Right kidney (tissue), 9 donors: ENCODE measurements at places on chromosomes 12 and 14.

DNA sequence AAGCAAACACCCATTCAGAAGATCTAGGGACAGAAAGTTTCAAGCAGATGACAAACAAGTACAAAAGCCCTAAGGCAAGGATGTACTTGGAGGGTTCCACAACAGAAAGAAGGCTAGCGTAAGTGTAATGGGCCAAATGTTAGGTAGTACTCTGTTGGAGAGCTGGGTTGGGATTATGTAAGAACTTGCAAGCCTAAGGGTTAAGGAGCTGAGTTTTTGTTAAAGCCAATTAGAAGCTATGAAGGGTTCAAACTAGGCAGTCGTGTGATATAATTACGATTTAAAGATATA is 41.4 kb downstream of the HECTD1 start:
- DNase-seq: no peak

DNA sequence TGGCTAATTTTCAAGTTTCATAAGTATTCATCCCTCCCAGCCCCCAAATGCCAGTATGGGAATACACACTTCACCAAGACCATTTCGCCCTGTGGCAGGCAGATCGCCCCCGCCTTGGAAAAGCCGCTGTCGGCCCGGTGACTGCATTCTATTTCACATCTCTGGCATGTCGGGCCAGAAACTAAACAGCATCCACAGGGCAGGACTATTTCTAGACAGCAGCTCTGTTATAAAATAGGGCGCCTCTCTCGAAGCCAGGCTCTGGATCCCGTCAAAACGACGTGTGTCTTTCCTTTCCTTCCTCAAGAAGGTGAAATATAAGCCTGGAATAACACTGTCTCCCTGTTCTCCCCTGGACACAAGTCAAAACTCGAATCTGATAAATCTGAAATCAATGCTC is 56.8 kb downstream of the GSC start:
- no peak for DNase-seq

- DNase-seq: no peak
These were observed 870.6 kb downstream of the NRXN3 start for GRCh38 chr14:79040790-79041189.

GRCh38 chr12:131133015-131133905 is 179.6 kb downstream of the ADGRD1 start:
- DNase-seq: no peak

GRCh38 chr12:1948883-1949282 is 30.4 kb upstream of the CACNA2D4 start:
- no peak for DNase-seq

GRCh38 chr14:64303471-64303917 is 9.3 kb upstream of the ESR2 start:
- peak; percentile 18 for DNase-seq

DNA sequence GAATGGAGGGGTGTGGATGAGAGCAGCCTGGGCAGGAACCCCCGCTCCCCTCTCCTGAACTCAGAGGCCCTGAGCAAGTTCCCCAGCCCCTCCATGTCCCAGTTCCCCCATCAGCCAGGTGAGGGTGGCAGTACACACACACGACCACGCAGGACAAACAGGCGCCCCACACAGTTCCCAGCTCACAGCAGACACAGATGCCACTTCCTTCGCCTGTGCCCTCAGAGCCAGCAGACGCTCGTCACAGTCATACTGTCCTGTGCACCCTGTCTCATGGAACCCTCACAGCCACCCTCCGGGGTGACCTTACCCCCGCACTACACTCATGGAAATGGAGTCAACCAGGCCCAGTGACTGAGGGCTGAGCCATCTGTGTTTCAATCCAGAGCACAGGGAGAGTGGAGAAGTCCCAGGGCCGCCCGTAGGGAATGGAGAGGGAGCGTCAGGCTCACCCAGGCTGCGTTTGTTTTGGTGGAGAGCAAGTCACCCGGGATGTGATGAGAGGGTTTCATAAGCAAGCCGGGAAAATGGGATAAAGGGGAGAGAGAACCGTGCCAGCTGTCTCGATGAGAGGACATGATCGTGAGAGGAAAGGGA is 47.5 kb upstream of the DYNC1H1 start:
- no peak for DNase-seq

DNA sequence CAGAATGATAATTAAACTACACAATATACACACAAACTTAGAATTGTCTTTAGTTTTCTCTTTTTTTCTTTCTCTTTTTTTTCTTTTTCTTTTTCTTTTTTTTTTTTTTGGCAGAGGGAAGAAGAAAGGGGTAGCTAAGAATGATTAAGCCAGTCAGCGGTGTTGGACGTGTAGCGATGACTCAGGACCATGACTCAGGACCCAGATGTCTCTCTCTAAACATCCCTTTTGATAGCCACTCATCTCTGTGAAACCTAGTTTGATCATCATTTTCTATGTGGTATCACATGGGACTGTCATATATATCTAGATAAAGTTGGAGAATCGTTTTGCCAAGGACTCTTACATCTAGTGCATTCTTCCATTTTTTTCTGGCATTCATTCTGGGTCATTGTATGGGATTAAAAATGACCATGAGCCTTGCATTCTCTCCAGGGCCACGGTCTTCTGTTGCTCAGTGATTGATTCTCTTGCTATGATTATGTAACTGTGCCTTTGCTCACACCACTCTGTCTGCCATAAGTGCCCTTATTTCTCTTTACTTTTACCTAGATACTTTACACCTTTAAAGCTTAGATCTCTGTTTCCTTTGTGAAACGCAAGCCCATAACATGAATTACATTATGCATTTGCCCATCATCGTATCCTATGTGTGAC is 26.6 kb upstream of the NRXN3 start:
- DNase-seq: no peak

- no peak for DNase-seq
These were observed 41.9 kb upstream of the ZFP36L1 start for GRCh38 chr14:68834816-68835215.

GRCh38 chr12:130619385-130620001 is 96.6 kb downstream of the RIMBP2 start:
- DNase-seq: no peak

DNA sequence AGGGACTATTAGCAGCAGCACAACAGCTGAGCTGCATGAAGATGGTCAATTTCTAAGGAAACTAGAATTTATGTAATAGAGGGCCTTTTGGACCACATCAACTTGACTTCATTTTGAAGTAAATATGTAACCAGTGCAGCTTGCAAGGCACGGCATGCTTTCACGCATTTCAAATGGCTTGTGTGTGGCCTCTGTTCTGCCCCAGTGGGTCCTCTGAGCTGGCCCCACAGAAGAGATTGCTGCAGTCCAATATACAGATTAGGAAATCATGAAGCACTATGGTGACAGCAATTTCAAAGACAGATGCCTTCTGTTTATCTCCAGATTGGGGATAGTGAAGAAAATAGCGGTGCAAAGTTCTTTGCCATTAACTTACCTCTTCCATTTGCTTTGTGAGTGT is 101.4 kb downstream of the PDZRN4 start:
- no peak for DNase-seq

DNA sequence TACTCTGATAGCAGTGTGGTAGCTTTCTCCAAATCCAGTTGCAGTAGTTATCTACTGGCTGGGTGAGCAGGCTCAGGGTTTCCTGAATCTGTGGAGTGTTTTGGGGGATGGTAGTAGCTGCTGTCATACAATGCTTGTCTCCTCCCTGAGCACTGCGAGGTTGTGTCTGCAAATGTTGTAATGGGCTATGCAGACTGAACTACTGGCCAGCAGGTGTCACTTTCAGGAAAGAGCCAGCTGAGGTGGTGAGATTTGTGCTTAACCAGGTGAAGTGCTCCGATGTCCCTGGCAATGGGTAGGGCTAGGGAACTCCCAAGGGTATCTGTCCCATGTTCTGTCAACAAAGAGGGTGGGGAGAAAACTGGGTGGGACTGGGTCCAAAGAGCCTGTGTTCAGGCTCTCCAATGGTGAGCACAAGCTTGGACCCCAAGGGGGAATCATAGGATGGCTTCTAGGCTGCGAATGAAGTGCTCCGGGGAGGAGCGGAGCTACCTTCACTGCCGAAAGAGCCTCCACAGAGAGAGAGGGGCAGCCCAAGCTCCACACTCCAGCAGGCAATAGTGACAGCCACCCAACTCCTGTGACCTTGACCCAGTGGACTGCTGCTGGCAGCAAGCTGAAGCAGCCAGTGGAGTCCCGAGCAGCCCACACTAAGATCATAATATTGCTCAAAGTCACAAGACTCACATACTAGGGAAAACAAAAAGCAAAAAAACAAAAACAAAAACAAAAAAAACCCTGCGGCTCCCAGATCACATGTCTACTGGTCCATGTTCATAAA is 1324.0 kb upstream of the USP15 start:
- DNase-seq: no peak

GRCh38 chr12:65275627-65276026 is 2.9 kb upstream of the MSRB3 start:
- no peak for DNase-seq

DNA sequence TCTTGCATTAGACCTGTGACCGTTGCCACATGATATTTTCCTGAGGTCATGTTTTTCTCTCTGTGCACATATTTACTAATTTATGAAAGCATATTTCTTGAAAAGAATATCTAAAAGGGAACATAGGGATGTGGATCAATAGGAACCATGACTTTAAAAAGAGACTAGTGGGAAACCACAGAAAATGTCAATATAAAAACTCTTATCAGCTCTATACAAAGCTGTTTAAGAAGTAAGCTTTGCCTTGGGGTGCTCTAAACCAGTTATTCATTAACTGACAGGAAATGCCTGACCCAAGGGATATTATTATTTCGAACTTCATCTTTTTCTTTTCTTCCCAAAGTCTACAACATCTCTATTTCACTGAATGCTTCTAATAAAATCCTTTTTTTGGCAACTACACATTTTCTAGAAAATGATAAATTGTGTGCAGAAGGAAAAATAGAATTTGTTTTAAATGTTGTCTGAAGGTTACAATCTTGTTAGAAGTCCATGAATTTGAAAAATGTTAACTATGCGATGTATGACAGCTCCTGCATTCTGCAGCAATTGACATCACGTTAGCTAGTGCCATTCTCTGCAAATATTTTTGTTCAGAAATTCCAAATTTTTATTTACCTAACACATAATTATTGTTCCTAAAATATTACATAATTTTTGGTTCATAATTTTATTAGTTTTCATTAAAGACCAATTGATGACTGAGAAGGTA is 345.0 kb downstream of the SLC16A7 start:
- DNase-seq: no peak

DNA sequence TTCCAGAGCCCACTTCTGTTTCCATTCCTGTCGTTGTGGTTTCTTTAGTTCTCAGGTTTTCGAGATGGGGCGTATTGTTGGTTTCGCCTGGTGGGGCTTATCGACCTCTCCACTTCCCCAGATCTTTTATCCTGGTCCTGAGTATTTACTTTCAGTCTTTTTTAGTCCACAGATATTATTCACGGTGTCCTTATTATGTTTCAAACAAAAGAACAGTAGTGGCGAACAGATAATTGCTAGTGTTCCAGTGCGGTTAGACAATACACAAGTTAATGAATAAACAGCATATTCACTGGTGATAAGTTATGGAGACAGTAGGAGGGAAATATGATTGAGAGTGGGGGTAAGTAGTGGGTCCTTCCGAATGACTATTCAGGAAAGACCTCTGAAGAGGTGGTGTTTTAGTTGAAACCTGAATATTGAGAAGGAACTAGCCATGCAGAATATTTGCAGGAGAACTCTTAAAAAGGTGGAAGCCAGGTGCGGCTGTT is 668 bp downstream of the TMEM260 start:
- DNase-seq: no peak

GRCh38 chr14:24113801-24114531 is 611 bp upstream of the DCAF11 start:
- DNase-seq: peak; percentile 94

DNA sequence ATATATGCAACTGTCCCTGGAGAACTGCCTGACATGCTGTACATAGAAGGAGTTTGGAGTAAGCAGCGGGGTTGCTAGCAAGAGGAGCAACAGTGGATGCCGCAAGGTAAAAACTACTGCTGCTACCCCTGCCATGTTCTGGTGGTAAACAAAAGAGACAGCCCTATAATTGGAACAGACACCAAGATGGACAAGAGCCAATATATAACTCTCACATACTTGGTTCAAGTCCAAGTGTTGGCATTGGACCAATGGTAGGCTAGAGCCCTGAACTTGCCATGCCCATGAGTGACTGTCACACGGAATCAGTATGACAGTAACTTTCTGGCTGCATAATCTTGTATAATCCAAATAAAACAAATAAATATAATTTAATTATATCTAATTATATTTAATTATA is 13.7 kb downstream of the ATXN7L3B start:
- no peak for DNase-seq

GRCh38 chr12:28268608-28269229 is 78.5 kb downstream of the CCDC91 start:
- DNase-seq: no peak

GRCh38 chr12:125092108-125092871 is 27.1 kb downstream of the AACS start:
- DNase-seq: no peak

GRCh38 chr12:132622437-132623071 is 4.0 kb downstream of the P2RX2 start:
- peak; percentile 63 for DNase-seq

DNA sequence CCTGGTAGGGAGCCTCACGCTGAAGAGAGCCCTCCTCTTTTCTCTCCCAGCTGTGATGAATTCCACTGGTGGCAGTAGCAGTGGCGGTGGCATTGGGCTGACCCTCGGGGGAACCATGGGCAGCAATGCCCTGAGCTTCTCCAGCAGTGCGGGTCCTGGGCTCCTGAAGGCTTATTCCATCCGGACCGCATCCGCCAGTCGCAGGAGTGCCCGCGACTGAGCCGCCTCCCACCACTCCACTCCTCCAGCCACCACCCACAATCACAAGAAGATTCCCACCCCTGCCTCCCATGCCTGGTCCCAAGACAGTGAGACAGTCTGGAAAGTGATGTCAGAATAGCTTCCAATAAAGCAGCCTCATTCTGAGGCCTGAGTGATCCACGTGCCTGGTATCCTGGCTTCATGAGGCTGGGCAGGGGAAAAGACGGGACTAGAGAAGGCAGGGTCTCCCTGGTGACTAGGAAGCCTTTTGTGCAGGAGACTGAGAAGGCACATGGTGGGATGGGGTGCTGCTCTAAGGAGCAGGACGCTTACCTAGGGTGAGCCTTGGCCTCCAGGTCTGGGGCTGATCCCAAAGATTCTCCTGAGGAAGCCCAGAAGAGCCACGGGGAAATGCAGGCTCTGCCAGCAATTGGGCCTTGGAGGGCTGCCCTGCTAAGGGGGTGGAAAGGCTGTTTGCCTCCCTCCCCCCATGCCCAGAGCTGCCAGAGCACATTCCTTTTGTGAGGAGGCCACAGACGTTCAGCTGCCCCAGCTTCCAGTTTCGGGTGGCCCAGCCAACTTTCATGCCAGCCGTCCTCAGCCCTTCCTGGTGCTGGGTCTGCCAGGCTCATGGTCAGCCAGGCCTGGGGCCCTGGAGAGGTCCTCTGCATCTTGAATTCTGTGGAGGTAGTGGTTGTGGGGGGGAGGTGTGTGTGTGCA is 15.8 kb downstream of the KRT7 start:
- no peak for DNase-seq

- no peak for DNase-seq
These were observed 197.2 kb downstream of the CHST11 start for GRCh38 chr12:104653730-104654664.

GRCh38 chr12:100376161-100376560 is 19.3 kb downstream of the SLC17A8 start:
- DNase-seq: no peak
